Cardiac fibroblast (primary cell): ENCODE measurements at places on chromosomes 4 and X.

DNA sequence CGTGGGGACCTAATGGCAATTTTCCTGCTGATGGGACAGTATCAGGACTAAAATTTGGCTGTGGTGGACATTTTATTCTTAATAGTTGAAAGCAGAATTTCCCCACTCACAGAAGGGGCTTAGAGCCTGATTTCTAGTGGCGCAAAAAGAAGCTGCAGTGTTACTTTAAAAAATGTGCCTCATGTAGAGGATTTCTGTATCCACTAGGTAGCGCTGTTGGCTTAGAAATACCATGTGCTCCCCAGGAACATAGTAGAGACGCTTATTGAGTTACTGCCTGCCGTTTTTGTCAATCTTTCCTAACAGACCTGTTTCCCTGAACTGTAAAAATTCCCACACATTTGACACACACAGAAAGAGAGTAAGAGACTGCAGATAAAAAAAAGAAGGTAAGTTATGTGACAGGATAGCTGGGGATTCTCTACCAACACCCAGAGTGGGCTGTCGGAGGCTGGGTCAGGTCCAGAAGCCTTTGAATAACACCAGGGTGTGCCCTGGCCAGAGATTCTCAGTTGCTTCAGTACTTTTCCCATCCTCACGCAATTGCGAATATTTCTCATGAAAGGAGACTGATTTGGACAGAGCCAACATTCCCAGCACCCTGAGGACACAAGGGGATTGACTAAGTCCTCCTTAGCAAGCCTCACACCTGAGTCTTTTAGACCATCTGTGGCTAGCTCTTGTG lies 88.4 kb downstream of the ZXDA start:
- DNase-seq, result peak; percentile 76

DNA sequence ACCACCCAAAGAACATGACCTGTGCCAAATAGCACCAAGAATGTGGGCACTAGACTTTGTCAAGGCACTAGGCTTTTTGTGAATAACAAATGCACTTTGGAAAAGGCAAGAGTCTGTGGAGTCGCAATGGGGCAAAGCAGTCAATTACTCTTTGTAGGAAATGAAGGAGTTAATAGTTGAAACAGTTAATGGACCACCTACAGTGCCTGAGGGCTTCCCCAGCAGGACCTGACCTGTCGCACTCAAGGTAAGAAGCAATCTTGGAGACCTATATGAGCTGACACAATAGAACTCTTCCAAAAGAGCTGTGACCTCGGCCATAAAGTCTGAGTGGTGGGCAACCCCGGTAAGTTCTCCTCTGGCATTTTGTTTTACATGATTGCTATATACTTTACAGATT lies 49.2 kb upstream of the CAPN6 start:
- DNase-seq, result no peak

DNA sequence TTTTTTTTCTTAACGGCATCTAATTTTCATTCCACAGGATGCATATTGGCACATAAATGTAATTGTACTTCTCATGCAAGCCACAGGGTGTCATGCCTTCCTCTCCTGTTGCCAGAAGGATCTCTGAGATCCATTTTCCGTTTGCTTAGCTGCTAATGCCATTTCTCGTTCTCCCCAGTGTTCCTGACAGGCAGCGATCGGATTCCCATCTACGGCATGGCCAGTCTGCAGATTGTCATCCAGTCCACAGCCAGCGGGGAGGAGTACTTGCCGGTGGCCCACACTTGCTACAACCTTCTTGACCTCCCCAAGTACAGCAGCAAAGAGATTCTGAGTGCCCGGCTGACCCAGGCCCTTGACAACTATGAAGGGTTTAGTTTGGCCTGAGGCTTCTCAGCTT lies 8.9 kb upstream of the NAP1L5 start:
- peak; percentile 83 for DNase-seq

- peak; percentile 21 for DNase-seq
Observed at GRCh38 chrX:140767646-140768045, 58.1 kb downstream of the LINC00632 start.

- DNase-seq, result no peak
Observed at GRCh38 chrX:131782646-131783045, 238.8 kb downstream of the OR13H1 start.

DNA sequence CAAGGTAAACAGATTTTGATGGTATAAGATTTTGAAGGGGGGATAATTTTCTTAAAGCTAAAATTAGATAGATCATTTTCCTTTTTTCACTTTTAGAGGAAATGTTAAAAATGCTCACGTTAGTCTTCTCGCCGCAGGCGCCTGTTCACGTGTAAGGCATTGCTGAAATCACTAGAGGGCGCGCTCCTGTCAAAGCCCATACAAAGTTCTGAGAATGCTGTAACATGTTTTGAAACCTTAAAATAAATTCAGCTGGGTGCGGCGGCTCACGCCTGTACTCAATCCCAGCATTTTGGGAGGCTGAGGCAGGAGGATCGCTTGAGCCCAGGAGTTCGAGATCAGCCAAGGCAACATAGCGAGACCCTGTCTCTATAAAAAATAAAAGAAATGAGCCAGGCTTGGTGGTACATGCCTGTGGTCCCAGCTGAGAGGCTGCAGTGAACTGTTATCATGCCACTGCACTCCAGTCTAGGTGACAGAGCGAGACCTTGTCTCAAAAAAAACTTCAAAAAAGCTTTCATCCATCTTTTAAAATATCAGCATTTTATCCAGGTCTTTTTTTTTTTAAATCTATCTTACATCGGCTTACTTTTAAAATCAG lies 138.0 kb downstream of the RBMX2 start:
- peak; percentile 61 for DNase-seq

DNA sequence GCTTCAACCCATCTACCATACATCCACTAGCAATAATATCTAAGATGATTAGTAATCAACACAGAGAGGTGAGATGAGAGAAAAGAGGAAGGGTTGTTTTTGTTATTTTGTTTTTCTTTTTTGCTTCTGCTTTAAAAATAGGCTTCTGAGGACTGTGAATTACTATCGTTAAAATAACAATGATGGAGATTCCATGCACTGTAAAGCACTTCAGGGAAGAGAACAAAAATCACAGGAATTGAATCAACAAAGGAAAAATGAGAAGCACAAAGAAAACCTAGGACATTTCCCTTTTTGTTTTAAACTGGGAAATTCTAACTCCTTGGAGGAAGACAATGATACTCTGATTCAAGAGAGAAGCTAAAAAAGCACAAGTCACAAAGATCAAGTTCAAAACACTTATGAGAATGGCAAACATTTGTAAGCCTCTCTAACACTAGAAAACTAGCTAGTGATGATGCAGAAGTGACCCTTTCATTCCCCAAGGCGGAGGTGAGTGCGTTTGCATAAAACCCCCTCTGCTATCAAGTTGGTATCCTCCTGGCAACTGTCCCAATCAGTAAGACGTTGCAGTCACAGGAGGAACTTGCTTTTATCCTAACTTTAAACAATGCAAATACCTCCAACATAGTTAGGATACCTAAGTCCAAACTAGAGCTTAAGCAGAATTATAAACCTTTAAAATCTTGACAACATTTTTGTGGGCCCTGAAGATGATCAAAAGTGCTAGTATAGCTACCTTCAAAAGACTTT lies 308.5 kb downstream of the CAMK2D start:
- peak; percentile 92 for DNase-seq

DNA sequence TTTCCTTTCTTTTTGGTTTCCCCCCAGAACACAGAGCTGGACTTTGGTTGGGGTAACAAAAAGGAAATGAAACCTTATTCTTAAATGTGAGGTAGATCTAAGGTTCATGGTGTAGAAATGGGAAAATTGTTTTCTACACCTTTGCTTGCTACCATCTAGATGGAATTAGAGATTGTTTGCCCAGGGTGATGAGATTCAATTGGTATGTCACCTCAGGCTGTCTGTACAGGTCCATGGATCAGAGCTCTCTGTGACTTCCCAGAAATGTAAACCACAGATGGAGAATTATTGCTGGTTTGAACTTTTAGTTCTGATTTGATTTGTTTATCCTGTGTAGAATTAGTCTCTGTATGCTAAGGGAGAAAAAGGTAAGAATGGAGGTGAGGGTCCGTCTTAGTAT lies 146.7 kb downstream of the PCDH7 start:
- no peak for DNase-seq

- DNase-seq, result no peak
Observed at GRCh38 chr4:182265881-182266280, 22.7 kb downstream of the TENM3 start.

DNA sequence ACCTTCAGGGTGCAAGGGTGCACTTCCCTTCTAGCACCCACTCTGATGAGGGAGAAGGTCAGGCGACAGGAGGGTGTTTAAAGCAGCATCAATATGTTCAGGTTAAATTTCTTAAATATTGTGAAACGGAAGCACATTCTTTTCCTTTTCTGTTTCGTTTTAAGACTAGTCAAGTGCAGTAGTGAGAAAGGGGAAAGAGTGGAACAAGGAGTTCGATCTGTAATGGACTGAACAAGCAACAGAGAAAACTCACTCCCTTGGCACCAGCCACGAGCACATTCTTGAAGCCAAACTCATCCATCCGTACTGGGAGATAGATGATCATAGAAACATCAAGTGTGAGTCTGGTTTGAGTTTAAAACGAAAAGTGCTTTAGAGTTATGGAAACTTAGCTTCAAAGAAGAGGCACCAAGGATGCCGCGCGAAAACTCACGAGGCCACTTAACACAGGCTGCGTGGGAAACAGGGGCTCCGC lies 815 bp downstream of the FAM53A start:
- peak; percentile 81 for DNase-seq

- DNase-seq, result no peak
Observed at GRCh38 chr4:133929531-133930239, 271.9 kb downstream of the PABPC4L start.

- no peak for DNase-seq
Observed at GRCh38 chr4:74997948-74998729, 65.2 kb downstream of the PARM1 start.

- DNase-seq, result no peak
Observed at GRCh38 chr4:80115368-80116181, 42.5 kb upstream of the ANTXR2 start.

DNA sequence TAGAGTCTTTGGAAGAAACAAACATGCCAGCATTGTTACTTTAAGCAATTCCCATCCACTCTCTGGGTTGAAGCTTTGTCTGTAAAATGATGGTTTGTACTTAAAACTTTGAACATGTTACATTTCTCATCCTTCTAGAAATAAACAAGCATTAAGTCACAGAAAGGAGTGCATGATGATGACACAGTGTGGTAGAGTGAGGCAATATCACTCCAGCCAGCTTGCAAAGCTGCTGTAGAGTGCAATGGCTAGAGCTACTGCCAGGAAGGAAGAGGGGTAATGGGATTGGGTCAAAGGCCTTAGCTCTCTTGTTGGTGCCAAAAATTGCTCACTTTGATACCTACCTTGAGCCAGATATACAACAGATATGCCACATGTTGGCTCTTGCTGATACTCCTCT lies 12.3 kb upstream of the ENOX2 start:
- DNase-seq, result peak; percentile 38

DNA sequence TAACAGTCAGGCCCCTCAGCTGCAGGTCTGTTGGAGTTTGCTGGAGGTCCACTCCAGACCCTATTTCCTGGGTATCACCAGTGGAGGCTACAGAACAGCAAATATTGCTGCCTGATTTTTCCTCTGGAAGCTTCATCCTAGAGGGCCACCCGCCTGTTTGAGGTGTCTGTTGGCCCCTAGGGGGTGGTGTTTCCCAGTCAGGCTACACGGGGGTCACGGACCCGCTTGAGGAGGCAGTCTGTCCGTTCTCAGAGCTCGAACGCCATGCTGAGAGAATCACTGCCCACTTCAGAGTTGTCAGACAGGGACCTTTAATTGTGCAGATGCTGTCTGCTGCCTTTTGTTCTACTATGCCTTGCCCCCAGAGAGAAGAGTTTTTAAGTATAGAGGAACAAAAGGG lies 160.8 kb downstream of the DKK2 start:
- no peak for DNase-seq

- DNase-seq, result no peak
Observed at GRCh38 chrX:54043541-54044125, 640 bp downstream of the PHF8 start.

DNA sequence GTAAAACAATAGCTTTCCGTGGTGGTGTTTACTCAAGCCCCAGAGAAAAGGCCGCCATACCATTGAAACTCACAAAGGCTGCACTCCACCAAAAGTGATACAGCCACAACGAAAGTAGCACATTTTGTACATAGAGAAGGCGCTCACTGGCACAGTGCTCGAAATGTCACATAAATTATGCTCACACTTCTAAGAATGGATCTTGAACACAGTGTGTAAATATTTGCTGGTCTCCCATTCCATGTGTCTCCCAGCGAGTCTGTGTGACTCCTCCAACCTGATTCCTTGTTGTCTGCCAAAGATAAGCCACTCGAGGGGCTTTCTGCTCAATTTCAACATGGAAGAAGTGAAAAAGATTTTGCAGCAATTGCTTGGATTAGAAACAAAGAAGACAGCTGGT lies 234.0 kb upstream of the VCX3A start:
- DNase-seq, result no peak
